ENCODE measurements at places on chromosomes 12 and 14. TPM values are rescaled to one million over a fixed set of nuclear protein-coding genes. Genes with fewer than 3 reads are reported as not detected.

Gene DLGAP5
- not detected for total RNA-seq

Gene ANKRD33
- not detected for total RNA-seq

Gene TBX3
- 76.5 TPM for total RNA-seq

Gene AKAP5
- total RNA-seq = 0.12 TPM

Gene SLC25A21
- total RNA-seq = 1.3 TPM

GRCh38 chr12:66048835-66049537 lies 81.6 kb downstream of the LLPH start:
- DNase-seq = no peak

DNA sequence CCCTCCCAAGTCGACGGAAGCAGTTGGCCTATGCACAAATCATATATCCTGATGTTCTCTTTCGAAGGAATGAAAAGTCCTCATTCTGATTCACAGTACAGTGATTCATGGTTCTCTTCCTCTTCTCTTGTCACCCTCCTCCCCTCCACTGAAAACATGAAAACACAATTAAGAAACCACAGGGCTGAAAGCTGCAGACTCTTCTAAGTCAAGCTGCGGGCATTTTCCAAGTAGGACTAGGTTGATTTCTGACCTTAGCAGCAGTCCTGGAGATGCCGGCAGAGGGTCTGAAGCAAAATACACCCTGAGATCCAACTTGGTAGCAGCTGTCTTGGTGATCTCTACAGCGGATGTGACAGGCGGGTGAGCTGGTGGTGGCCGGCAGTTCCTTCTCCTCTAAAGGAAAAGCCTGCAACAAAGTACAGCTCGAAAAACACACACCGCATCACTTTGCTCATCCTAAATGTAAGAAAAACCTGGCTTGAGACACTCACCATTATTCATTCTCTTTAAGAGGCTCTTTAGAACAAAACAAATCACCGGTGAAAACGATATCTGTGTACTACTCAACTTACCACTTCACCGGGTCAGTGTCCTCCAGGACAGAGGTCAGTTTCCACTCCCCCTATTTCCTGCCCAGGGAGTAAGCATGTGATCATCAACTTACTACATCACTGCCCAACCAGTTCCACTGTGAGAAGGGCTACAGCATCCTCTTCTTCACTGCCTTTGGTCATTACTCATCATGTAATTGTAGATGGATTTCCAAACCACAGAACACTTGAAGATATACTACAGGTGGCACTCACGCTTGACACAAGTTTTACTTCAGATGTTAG lies 6.0 kb downstream of the TMCC3 start:
- DNase-seq = no peak

- DNase-seq = no peak
These were observed 717.6 kb downstream of the FSCB start for GRCh38 chr14:43789458-43789857.

GRCh38 chr12:113479590-113480335 lies 8.1 kb upstream of the LHX5 start:
- DNase-seq = peak; percentile 25

DNA sequence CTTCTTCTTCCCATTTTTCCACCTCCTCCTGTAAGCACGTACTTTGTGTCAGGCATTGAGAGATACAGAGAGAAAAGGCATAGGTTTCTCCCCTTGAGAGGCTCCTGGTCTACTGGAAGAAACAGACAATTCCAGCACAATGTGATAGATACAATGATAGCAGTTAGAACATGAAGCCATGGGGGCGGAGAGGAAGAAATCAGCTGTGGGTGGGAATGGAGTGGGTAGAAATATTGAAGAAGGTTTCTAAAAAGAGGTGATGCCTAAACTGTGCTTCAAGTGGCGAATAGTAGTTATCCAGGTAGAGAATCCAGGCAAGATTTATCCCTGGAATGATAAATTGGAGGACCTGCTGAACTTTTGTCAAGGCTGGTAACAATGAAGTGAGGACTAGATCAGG lies 528.8 kb downstream of the NRXN3 start:
- DNase-seq = no peak

DNA sequence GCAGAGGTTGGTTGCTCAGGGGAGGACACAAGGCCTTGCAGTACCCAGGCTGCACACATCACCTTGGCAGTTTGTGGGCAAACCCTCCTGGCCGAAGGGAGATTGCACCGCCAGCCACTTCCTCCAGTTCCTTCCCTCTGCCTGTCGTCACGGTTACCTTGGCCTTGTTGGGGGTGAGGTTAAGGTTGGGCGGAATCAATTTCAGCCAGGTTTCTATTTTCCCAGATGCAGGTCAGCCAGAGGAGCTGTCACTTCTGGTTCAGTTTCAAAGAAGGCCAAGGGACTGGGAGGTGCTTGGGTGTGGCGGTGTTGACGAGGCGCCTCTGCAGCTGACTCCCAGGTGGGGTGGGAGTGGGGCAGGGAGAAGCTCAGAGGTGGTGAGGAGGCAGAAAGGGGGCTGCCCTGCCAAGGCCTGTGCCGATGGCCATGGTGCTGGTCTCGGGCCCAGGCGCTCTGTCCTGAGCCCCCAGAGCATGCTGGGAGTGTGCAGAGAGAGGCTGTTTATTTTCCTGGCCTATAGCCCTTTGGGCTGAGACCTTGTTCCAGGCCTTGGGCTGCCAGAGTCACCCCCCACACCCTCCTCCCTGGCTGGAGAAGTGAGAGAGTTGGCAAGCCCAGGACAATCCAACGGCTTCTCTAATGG lies 31.4 kb downstream of the JDP2 start:
- no peak for DNase-seq

- no peak for DNase-seq
These were observed 803.5 kb downstream of the FLRT2 start for GRCh38 chr14:86333493-86333892.

GRCh38 chr12:122602456-122602855 lies 75.4 kb downstream of the KNTC1 start:
- no peak for DNase-seq

DNA sequence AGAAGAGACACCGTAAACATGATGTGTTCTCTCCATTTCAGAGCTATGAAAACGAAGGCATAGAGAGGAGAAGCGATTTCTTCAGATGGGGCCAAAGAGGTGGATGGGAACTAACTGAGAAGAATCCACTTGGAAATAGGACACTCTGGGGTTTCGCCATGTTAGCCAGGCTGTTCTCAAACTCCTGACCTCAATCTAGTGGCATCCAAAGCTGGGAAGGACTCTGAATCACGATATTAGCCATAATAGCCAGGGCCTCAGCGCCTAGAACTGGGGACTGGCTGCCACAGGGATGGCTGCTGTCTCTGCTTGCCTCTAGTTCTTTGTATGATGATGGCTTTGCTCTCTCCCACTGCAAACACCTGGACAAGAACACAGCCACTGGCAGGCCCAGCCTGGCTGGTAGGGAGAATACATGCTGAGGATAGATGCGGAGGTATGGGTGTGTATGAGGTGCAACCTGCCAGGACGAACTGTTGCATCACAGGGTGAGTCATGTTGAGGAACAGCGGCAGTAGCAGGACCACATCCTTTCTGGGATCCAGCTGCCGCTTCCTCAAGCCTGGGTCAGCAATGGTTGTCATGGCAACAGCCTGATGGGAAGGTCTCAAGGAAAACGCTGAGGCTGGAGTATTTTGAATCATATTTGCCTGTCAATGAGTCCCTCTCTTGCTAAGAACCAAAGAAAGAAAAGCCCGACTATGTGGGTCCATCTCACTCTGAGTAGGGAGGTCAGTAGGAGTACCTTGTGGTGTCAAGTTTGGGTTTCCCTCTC lies 31.1 kb downstream of the CCDC177 start:
- DNase-seq = no peak

DNA sequence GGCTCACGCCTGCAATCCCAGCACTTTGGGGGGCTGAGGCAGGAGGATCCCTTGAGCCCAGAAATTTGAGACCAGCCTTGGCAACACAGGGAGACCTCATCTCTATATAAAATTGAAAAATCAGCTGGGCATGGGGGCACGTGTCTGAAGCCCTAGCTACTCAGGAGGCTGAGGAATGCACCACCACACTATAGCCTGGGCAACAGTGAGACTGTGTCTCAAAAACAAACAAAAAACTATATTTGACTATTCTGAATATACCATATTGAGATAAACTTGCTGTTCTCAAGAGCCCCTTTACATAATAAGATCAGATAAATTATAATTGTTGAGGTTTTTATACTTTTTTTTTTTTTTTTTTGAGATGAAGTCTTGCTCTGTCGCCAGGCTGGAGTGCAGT lies 44.9 kb upstream of the SRP54 start:
- no peak for DNase-seq

Measured in ovary (tissue), 10 donors.